ENCODE measurements at places on chromosomes 7 and 10.
A peak's percentile ranks its signal among the peaks of the same experiment; 100 is the strongest.

DNA sequence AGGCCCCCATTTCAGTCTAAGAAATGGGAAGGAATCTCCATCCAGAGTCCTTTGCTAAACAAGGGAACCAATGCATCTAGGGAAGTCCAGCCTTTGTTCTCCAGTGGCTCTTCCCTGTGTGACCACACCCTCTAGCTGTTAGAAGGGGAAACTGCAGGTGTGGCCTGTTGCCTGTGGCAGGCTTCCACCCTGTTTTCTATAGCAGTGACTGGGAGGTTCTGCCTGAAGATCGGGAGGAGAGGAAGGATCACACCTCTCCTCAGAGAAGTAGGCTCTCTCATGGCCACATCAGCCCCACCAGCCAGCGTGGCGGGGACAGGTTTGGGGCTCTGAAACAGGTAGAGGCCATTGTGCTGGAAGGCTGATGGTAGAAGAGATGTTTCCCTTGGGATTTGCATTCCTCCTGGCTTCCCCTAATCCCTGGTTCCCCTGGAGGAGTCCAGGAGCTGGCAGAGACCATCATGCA is 47.7 kb upstream of the TRIM8 start:
- peak; percentile 74 for DNase-seq

DNA sequence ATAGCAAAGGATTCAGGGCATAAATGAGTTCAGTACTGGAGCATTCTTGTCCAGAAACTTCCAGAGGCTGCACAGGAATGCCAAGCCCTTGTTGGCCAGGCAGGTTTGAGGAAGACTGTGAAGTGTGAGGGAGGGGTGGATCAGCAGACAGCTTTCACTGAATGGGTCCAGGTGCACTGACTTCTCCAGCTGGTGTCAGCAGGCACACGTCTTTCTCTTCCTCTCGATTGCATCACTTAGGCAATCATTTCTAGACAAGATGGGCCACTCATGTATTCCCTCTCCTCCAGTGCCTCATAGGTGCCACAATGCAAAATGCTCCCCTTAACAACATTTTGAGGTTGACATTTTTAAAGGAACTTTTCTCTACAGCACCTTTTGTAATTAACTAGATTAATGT is 15.6 kb upstream of the PLEKHS1 start:
- DNase-seq: peak; percentile 44

DNA sequence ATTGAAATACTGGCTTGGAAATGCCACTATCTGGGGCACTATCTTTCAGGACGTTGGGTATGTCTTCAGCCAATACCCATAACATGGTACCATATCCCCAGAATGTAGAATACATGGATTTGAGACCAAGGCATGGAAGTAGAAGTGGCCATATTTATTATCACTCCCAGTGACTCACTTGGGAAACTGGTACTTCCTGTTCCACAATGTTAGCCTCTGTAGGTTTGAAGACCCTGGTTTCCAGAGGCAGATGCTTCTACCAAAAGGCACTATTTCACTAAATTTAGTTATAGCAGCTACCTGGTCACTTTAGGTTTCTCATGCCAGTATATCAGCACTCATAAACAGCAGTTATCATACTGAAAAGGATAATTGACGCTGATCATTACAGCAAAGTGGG is 184.2 kb downstream of the CCDC71L start:
- no peak for DNase-seq

- DNase-seq: no peak
Observed at GRCh38 chr7:127908430-127909258, 122.6 kb downstream of the LRRC4 start.

DNA sequence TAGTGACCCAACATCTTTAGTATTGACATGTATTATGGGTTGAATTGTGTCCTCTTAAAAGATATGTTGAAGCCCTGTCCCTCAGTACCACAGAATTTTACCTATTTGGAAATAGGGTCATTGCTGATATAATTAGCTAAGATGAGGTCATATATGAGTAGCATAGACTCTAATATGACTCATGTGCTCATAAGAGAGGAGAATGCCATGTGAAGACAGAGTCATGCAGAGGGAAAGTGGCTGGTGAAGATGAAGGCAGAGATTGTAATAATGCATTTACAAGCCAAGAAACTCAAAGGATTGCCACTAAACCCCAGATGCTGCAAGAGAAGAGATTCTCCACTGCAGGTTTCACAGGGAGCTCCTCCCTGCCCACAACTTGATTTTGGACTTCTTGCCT is 496.4 kb downstream of the KIF20B start:
- no peak for DNase-seq

GRCh38 chr7:104604706-104605105 is 276.3 kb downstream of the LHFPL3 start:
- DNase-seq: no peak

DNA sequence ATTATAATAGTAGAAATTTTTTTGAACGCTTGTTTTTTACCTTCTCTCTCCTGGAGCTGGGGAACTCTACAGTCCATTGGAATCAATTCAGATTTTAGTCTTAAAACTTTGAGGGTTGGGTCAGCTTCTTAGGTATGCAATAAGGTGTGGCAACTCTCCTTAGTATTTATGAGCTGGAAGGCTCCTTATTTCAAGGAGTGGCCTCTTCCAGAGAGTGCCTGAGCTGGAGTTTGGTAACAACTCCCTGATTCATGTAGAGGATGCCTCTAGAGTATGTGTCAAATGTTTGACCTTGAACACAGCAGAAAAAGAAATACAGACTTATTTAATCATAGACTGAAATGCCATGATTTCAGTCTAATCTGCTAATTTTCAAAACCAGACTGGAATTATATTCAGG is 11.1 kb downstream of the CDK14 start:
- no peak for DNase-seq

- DNase-seq: peak; percentile 21
Observed at GRCh38 chr10:6973899-6974298, 393.8 kb upstream of the PRKCQ start.

DNA sequence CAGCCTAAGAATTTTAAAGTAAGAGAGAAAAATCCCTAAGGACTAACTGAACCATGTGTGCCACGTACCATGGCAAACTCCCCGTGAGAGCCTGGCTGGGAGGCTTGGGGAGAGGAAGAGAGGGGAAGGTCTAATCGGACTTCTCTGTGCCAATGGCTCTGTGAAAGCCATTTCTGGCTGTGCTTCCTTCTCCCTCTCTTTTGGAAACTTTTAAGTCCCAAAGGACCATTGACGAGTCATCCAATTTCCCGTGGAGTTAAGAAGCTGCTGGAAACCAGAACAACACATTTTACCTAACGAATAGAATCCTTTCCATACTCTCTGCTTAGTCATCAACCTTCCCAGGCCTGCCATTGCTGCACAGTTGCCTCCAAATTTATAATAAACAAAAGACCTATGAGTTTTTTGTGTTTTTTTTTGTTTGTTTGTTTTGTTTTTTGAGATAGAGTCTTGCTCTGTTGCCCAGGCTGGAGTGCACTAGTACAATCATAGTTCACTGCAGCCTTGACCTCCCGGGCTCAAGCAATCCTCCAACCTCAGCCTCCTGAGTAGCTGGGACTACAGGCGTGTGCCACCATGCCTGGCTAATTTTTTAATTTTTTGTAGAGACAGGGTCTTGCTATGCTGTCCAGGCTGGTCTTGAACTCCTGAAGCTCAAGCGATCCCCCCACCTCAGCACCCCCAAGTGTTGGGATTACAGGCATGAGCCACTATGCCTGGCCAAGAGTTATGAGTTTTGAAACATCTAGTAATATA is 13.2 kb downstream of the LAMB1 start:
- no peak for DNase-seq

- no peak for DNase-seq
Observed at GRCh38 chr10:95602382-95602781, 41.2 kb upstream of the SORBS1 start.

DNA sequence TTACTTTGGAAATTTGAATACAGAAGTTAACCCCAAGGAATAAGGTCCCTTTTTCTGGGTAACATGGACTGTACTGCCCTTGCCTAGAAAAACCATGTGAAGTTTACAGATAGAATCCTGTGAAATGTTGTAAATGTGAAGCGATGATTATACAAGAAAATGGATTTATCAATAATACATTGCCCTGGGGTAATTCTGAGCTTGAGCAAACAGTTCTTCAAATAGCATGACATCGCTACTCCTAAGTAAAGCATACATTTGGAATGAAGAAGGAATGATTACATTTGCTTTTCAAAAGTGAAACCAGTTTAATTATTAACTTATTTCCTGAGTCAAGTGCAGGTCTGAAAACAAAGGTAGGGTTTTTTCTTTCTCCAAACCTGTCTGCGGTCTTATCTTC is 43.3 kb upstream of the FZD8 start:
- DNase-seq: no peak

DNA sequence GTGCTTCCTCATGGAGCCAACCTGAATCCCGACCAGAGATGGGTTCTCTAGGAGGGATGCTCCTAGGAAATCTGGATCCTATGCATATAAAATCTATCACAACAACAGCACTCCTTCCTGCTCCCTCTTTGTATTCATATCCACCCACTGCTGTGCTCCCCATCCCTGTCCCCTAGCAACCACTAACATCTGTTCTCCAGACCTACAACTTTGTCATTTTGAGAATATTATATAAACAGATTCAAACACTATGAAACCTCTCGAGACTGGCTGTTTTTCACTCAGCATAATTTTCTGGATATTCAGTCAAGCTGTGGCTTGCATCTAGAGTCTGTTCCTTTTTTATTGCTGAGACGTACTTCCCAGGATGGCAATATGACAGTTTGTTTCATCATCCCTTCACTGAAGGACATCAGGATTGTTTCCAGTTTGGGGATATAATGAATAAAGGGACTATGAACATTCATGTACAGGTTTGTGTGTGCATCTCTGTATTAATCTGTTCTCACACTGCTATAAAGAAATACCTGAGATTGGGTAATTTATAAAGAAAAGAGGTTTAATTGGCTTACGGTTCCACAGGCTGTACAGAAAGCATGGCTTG is 36.0 kb upstream of the PRR15 start:
- no peak for DNase-seq

DNA sequence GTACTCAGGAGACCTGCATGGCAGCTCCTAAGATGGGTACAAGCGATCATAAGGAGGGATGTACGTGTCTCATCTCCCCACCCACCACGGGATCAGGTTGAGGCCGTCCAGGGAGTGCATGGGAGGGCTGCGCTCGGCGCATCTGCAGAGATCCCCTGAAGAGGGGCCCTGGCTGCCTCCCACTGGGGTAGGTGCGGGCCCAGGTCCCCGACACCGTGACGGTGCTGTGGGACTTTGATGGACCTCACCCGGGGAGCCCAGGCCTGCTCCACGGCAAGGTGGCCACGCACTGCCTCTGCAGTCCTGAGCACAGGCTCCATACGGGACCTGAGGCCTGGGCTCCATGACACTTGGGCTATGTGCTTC is 12.7 kb downstream of the GET4 start:
- no peak for DNase-seq

- DNase-seq: no peak
Observed at GRCh38 chr7:76254781-76255180, 47.7 kb upstream of the HSPB1 start.

GRCh38 chr10:17375936-17376584 is 78.3 kb downstream of the ST8SIA6 start:
- no peak for DNase-seq

DNA sequence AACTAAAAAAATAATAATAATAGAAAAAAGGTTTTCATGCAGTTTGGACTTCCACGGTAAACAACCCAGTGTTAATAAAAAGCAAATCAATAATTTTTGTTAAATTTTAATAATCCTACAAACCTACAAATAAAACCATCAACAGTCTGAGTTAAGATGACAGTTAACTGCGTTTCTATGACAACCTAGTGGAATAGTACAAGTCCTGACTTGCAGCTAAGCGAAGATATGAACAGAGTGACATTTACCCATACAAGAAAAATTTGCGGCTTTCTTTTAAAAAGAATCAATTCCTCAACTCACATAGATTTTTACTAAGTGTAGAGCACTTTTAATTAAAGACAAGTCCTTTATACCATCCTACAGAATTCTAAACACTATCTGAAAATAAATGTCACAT is 35.6 kb downstream of the VPS41 start:
- DNase-seq: no peak

DNA sequence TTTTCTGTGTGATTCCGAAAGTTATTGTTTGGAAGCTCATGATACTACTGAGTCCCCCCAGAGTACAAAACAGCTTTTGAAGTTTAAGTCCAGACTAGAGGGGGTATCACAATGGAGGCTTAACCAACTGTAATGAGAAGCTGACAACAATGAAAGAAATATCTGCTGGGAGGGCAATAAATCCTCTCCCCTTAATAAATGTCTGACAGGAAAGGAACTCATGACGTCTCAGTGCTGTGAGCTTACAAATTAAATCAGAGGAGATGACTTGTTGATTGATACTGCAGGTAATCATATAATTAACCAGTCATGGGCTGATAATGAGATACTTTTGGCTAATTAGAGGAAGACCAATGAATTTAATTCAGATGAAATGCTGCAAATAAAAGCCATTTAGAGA is 102.6 kb upstream of the WDR11 start:
- no peak for DNase-seq

DNA sequence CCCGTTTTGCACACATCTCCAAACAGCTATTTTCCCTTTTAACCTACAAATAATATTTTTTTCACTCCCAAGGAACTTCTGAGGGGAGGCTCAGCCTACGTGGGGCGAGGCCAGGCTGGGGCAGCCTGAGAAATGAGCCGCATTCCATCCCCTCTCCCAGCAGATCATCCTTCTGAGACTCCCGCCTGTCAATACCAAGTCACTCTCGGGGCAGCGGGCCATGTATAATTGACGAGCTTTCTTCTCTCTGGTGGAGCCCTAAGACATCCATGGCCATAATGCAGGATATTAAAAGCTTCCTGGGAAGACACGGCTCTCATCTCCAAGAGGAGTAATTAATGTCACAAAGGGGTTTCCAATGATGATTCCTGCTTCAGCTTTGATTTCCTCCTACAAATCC is 37.8 kb upstream of the CHST15 start:
- DNase-seq: no peak

GRCh38 chr7:76296743-76297740 is 5.4 kb upstream of the HSPB1 start:
- DNase-seq: peak; percentile 88

- DNase-seq: no peak
Observed at GRCh38 chr10:24501056-24501711, 222.5 kb downstream of the ARHGAP21 start.

- DNase-seq: no peak
Observed at GRCh38 chr7:27955011-27955410, 215.0 kb downstream of the TAX1BP1 start.

- no peak for DNase-seq
Observed at GRCh38 chr7:76037310-76037709, 10.5 kb downstream of the STYXL1 start.

GRCh38 chr7:117138981-117139380 is 183.9 kb downstream of the WNT2 start:
- no peak for DNase-seq

- no peak for DNase-seq
Observed at GRCh38 chr7:155739538-155740143, 72.6 kb downstream of the SHH start.

- no peak for DNase-seq
Observed at GRCh38 chr7:35437619-35438275, 183.8 kb upstream of the TBX20 start.

- peak; percentile 27 for DNase-seq
Observed at GRCh38 chr10:97771913-97772823, at the start of gene SFRP5. Gene SFRP5, minus strand, starts transcription at chr10:97771999. Its CDS starts 166 bp downstream, at chr10:97771833.
